ENCODE measurements at places on chromosomes 1 and 21.
A peak's percentile ranks its signal among the peaks of the same experiment; 100 is the strongest.

DNA sequence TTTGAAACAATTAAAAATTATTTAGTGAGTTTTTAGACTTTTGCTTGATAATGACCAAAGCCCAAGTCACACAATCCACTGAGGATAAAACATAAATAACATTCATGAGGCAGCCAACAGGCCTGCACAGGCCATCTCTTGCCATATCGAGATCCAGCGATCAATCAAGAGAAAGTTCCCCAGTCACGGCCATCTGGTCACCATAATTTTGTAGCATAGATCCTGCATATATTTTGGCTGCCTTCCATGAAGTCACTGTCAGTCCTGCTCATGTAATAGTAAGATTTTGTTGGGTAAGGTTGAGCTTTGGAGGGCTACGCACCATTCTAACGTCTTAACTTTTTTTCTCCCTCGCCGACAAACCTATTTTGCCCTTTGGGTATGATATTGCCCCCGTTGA is 17.5 kb downstream of the KPNA6 start:
- DNase-seq, result no peak

DNA sequence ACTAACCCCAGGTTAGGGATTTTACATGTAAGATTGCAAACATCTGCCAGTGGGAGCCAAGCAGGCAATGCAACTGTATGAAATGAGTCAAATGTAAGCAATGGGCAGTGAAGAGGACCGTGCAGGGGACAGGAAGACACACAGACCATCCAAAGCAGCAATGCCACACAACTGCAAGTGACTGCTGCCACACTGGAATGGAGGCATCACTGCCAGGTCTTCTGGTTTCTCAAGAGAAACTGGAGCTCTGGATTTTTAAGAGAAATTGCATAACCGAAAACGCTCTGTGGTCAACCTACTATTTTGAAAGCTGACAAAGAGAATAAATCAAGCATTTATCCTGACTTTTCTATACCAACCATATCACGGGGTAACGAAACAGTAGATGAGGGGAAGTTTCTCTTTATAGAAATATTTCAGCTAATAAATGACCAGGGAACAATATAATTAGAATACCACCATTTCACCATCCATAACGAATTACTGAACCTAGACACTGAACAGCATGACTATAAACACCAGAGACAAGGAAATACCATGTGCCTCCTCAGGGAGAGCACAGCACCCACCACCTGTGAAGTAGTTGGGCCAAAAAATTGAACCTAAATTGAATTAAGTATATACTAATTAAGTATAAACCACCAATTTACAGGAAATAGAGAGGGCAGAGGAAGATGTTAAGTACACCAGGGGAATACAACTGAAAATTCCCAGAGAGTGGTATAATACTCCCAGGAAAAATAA is 4.4 kb downstream of the AK2 start:
- no peak for DNase-seq

GRCh38 chr21:45640001-45640887 is 3.3 kb upstream of the PCBP3 start:
- no peak for DNase-seq

DNA sequence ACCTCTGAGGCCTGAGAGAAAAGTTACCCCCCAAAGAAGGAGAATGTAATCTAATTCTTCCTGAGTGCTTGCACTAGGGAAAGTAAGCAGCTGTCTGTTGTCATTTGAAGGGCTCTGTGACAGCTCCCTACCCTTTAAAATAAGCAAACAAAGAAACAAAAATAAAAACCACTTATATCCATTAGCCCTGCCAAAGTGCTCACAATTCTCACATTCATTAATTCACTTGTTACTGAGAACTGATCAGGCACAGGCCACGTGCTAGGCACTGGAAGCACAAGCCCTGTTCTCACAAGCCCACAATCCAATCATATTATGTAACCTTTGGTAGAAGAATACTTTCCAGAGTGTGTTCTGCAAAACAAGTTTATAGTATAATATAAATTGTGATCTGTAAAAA is 199.4 kb downstream of the ZC3H11B start:
- DNase-seq, result no peak

DNA sequence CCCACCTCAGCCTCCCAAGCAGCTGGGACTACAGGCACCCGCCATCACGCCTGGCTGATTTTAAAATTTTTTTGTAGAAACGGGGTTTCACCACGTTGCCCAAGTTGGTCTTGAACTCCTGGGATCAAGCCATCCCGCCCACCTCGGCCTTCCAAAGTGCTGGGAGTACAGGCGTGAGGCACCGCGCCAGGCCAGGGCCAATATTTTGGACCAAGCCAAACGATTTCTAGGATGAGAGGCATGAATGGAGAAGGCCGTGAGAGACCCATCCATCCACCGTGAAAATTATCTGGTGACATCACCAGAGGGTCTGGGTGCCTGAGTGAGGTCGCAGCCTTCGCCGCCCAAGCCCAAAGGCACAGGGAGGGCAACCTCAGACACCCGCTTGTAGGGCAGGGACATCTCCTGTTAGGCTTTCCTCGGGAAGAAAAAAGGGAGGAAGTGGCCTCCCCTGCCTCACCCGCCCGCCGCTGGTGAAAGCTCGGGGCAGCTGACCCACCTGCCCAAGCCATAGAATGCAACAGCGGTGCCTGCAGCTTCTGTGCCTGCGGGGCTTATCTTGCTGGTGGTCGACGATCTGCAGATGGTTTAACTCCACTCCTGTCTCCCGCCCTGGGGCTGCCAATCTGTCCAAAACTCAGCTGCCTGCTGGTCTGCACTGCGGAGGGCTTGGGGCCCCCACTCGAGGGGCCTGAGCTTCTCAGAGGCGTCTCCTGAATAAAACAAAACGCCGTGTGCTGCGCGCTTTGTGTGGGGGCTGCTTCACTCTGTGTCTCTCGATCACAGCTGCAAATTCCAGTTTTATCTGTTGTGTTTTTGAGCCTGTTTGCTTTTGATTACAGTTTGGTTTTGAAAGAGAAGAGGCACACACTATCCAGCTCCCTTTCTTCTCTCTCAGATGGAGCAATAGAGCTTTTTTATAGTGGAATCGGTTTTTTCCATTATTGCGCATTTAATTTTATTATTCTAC is 85.8 kb downstream of the MRPS6 start:
- DNase-seq, result no peak

DNA sequence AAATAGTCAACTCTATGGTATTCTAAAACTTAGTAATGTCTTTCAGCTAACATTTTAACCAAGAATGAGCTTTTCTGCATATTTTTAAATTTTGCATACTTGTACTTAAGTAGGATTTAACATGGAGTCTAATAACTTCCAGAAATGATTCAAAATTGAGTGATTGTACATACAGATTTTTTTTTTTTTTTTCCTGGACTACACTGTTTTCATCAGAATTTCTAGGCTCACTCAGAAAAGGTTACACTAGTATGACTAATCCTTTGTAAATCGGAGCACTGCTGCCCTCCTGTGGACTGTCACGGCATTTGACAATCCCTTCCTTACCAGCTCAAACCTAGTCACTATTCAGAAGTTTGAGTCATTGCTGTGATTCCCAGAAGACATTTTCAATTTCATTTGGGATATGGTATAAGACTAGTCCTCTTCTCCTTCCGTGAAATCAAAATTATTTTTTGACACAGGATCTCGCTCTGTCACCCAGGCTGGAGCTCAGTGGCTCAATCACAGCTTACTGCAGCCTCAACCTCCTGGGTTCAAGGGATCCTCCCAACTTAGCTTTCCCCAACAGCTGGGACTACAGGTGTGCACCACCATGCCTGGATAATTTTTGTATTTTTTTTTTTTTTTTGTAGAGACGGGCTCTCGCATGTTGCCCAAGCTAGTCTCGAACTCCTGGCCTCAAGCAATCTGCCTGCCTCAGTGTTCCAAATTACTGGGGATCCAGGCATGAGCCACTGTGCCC is 45.5 kb downstream of the CD46 start:
- peak; percentile 91 for DNase-seq

- DNase-seq, result no peak
Measured at GRCh38 chr1:82646888-82647287, 846.2 kb downstream of the ADGRL2 start.

GRCh38 chr1:64745986-64746940 is 1.4 kb downstream of the RAVER2 start:
- DNase-seq, result peak; percentile 30

GRCh38 chr1:1832166-1832565 is 53.9 kb upstream of the NADK start:
- DNase-seq, result no peak

DNA sequence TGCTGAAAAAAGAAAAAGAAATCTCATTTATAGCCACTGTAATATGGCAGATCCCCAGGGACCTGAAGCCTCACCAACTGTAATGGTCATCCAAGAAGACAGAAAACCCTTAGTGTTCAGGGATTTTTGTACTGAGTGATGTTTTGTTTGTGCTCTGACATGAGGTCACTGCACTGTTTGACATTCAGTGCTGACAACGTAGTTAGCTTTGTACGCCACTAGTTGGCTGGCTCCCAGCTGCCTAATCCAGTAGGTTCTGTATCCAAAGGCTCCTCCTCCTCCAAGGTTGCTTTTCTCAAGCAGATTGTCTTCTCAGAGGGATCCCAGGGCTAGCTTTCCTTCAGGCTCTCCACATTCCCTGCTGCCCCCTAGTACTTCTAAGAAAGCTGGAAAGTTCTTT is 9.5 kb upstream of the YRDC start:
- DNase-seq, result peak; percentile 64

DNA sequence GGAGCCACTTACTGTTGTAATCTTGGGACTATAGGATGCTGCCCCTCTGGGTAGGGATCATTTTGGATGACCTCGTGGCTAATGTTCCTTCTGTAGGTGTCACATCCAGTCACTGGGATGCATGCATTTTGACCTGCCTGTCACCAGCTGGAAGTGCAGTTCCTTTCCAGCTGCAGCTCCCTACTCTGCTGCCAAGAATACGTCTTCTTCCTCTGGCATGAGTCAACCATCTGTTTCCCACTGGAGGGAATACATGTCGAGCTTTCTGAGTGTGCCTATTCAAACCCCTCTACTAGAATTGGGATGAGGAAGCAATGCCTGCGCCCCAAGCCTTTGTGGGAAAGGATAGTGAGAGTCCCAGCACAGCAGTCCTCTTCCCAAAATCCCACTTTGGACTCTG is 415.5 kb upstream of the ADAMTS5 start:
- DNase-seq, result no peak

DNA sequence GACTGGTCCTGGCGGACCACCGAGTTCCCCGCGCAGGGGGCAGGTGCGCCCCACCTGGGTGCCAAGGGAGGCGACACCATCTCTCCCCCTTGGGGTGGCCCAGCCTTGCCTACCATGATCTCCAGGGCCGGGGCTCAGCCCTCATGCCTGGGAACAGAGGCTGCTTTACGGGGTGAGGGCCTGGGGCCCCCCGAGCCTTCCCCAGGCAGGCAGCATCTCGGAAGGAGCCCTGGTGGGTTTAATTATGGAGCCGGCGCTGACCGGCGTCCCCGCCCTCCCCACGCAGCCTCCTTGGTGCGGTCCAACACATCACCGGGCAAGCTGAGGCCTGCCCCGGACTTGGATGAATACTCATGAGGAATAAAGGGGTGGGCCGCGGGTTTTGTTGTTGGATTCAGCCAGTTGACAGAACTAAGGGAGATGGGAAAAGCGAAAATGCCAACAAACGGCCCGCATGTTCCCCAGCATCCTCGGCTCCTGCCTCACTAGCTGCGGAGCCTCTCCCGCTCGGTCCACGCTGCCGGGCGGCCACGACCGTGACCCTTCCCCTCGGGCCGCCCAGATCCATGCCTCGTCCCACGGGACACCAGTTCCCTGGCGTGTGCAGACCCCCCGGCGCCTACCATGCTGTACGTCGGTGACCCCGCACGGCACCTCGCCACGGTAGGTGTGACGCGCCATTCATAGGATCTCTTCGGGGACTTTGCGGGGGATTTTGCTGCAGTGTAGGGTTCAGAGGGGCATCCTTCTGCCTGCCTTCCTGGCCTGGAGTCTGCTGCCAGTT is 38.2 kb downstream of the TP73 start:
- DNase-seq, result no peak

DNA sequence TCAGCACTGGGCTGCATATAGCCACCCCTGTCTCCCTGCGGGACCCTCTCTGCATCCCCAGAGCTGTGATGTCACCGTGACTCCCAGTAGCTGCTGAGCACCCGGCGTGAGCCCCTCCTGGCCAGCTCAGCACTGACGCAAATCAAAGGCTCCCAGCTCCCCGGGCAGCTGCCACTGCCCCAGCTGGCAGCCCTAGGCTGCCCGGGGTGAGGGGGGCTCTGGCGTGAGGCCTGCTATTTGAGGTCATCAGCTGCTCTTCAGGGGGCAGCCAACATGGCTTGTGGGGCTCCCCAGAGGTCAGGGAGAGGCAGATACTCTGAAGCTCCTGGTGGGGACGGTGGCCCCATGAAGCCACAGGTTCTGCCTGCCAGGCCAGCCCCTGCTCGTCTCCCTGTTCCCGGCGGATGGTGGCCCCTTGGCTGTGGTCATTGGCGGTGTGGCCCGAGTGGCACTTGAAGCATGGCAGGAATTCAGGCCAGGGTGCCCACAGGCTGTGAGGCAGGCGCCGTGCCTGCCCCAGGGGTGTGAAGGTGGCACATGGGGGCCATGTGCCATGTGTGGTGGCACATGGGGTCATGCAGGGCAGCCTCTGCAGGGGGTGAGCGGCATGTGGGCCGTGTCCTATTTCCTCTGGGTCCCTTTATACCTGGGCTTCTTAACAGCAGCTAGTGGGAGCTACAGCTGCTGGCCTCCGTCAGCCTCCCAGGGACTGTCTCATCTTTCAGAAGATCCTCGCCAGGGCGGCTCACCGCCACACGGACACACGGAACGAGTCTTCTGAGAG is 85.4 kb downstream of the SIK1 start:
- no peak for DNase-seq

DNA sequence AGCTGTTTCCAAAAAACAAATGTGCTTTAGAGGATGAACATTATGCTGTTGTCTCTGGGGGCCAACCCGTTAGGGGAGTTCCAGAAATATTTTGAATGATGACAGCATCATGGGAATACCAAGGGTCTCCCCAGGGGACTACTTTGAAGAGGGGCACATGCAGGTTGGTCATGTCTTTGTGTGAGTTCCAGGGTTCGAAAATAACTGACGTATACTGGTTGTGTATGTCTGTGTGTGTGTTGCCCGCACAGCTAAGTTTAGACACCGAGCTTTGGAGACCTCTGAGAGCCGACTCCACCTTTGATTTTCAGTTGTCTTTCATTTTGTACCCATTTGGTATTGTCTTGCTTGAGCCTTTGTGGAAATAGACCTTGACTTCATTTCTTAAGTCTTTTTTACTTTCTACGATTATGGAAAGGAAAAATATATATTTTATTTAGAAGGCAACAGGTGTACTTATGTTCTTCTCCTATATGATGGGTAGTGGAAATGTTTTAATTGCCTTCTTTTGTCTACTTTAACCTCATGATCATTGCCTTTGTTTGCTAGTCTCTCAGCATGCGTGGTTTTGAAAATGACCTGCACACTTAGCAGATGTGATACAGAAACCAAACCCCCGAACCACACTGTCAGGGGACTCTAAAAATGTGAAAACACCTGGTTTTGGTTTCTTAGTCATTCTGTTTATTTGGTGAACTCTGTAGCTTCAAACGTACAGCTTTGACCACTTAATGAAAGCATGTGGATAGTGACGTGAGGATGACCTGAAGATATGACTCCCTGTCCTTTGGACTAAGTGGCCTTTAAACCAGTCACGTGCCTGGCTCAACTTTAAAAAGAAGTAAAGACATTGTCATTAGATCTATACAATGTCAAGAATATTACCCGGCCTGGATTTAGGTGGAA is 56.5 kb downstream of the GALNT2 start:
- DNase-seq, result no peak

All from head of caudate nucleus (tissue), 42 donors.